ENCODE measurements at places on chromosomes 7 and 10.

DNA sequence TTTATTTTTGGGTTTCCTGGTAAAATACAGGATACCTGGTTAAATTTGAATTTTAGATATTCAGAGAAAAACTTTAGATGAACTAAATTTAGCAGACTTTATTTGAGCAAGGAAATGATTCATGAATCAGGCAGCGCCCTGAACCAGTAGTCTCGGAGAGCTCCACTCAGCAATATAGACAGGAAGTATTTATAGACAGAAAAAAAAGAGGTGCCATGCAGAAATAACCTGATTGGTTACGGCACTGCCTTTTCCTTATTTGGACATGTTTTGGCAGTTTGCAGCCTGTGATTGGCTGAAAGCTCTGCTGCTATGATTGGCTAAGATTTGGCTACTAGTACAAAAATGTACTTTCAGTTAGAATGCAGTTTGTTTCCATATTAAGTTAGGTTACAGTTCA, 198.3 kb upstream of the DKK1 start:
- no peak for DNase-seq

GRCh38 chr10:19775296-19775695, 40.9 kb upstream of the PLXDC2 start:
- DNase-seq, result no peak

DNA sequence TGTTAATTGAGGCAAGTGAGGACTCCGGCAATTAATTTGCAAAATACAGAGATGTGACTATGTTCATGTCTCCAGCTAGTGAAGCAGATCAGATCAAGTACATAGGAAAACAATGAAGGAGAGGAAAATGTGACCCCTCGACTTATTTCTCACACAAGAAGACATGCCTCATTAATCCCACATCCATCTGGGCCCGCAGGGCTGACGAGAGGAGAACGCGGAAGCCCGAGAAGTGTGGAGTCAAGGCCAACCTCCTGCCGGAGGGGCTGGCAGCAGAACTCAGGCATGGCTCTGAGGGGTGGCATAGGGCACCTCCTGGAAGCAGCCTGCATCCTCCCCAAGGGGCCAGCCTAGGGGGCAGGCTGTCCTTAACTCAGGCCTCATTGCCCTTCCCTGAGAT, 54.4 kb downstream of the ZNF503 start:
- DNase-seq, result no peak

DNA sequence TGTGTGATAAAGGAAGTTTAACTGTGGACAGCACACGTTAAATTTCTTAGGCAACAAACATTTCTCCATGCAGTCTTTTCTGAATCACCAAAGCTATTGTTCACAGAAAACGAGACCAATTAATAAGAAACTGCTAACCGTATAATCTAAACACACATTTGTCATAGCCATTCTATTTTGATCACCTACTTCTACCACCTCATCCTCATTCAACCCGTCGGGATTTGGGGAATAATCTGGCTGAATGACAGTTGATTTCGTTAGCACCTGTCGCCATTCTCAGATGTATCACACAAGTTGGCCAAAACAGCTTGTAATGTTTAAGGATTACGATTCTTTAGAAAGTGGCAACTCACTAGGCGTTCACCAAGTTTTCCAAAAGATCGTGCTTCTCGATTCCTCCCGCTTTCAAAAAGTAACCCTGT, 1.2 kb downstream of the EZH2 start:
- DNase-seq, result no peak

- no peak for DNase-seq
Observed at GRCh38 chr7:43522406-43523156, 60.3 kb upstream of the STK17A start.

Data from CD8-positive, alpha-beta memory T cell (primary cell).